ENCODE measurements at places on chromosomes 5 and 9. TPM values are rescaled to one million over a fixed set of nuclear protein-coding genes. Genes with fewer than 3 reads are reported as not detected.

GRCh38 chr5:140794595-140795258, at the start of gene PCDHA2:
Gene PCDHA2 (plus strand): TSS chr5:140794852.
- H3K4me1 ChIP-seq, result no peaks in the 10 kb centered on the region
- no peak within 1 kb of the TSS for H3K4me3 ChIP-seq
- peaks cover 21% of the 10 kb centered on the region for H3K27me3 ChIP-seq
- H3K36me3 ChIP-seq, result peaks cover 7% of the 10 kb centered on the region
- DNase-seq, result no peak

DNA sequence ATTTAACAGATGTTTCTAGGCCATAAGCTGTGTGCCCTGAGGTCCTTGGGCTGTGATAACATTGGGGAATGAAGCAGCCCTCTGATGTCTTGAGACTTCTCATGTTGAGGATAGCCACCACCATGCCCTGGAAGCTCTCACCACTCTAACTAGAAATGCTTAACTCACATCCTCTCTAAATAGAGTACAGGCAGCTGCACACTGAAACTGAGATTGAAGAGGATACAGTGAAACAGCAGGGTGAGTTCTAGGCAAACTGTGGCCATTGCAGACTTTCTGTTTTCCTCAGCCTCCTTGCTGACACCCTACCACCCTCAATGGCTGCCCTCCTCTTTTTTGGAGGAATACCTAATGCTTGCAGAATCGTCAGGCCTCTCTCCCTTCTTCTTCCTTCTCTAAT, 22.4 kb downstream of the UTP15 start:
- no peak overlapping the region for H3K27ac ChIP-seq
- no peaks in the 10 kb centered on the region for H3K27me3 ChIP-seq
- no peak overlapping the region for H3K4me3 ChIP-seq
- no peaks in the 10 kb centered on the region for H3K4me1 ChIP-seq
- DNase-seq, result no peak
- H3K36me3 ChIP-seq, result no peaks in the 10 kb centered on the region

The INSL6 gene
- total RNA-seq, result not detected

GRCh38 chr9:20988671-20989315, 42.6 kb downstream of the HACD4 start:
- no peaks in the 10 kb centered on the region for H3K4me1 ChIP-seq
- DNase-seq, result no peak
- H3K36me3 ChIP-seq, result peaks cover 42% of the 10 kb centered on the region
- no peak overlapping the region for H3K4me3 ChIP-seq

- H3K4me1 ChIP-seq, result peaks cover 2% of the 10 kb centered on the region
- no peak for DNase-seq
- H3K4me3 ChIP-seq, result no peak overlapping the region
These were observed 9.4 kb downstream of the ADAMTSL2 start for GRCh38 chr9:133543772-133544467.

All from activated CD8-positive, alpha-beta T cell treated with anti-CD3 and anti-CD28 coated beads for 36 hours (primary cell).